PC-9 (cell line): ENCODE measurements at places on chromosomes 12 and 14. TPM values are rescaled to one million over a fixed set of nuclear protein-coding genes. Genes with fewer than 3 reads are reported as not detected.

GRCh38 chr12:108484431-108484830 is 30.6 kb upstream of the FICD start:
- no peak for DNase-seq

DNA sequence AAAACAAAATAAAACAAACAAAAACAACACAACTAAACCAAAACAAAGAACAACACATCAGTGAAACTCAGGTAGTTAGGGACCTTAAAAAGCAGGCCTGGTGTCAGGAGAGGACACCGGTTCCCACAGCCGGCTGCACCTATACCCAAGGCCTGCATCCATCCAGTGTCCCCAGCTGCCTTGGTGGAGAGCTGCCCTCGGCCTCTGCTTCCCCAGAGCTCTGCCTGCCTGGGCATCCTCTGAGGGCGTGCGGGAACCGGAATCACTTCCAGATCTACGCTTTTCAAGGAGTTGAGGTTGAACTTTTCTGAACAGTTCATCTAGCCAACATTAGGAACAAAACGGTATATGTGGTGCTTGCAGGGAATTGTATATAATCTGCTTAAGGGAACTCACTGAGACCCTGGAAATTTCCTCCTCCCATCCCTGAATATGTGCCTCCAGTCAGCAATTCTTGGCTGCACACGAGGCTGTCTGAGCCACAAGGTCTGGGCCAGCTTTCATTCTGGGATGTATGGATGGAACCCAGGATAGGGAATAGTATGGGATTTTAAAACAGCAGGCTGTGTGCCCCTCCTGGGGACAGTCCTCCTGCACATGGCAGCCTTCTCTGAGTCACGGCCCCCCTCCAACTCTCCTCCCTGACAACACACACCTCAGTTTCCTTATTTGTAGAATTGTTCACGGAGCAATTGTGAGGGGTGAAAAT is 319.0 kb upstream of the RTL1 start:
- DNase-seq, result no peak

GRCh38 chr12:62793256-62794217 is 141.4 kb downstream of the PPM1H start:
- peak; percentile 82 for DNase-seq

GRCh38 chr12:124808272-124808671 is 55.4 kb downstream of the SCARB1 start:
- DNase-seq, result no peak

DNA sequence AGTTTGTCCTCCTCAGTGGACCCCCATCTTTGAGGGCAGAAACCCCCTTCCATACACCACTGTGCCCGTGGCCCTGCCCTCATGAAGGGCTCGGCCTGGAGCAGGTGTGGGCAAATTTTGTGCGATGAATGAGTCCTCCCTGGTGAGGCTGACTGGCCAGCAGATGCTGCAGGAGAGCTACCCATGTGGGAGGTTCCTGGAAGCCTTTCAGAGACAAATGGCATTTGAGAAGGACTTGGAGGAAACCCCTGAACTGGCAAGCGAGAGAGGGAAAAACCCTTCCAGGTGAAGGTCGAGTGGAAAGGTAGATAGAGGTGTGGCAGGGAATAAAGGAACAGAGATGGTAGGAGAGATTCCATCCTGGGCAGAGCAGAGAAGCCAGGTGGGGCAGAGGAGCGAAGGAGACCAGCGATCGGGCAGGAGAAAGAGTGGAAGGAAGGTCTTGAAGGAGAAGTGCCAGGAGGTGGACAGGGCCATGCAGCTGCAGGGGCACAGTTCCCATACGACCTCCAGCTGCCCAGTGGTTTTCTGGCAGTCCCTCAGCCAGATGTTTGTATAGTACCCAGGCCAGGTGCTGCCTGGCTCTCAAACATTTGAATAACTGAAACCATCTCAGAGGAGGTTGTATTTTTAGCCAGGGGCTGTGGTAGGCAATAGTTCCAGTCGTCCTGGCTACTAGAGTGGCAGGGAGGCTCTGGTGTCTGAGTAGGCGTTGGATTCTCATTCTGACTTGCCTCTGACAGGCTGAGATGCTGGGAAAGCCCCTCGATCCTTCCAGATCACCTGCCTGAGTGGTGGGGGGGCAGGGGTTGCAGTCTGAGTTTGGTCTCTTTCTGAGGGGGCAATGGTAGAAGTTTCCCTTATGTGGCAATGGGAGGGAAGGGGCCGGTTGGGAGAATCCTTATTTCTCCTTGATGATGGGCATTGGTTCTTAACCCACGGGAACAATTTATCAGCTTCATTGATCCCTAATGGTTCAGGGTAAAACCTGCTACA is 40.1 kb downstream of the FBXL14 start:
- DNase-seq, result no peak

DNA sequence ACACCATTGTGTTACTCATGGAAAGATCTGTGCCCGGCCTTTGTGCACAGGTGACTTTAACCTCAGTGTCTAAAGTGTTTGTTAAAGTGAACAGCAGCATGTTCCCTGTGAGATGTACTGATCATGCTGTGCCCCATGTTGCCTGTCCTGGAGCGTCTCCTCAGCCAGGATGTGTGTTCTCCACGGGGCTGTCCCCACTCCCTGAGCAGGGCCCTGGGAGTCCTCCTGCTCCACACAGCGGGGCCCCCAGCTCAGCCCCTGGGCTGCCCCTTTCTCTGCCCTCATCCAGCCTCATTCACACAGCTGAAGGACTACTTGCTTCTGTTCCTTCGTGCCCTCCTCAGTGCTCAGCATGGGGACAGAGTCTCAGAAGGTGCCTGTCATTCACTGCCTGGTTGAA is 131.5 kb downstream of the SLC38A6 start:
- no peak for DNase-seq

DNA sequence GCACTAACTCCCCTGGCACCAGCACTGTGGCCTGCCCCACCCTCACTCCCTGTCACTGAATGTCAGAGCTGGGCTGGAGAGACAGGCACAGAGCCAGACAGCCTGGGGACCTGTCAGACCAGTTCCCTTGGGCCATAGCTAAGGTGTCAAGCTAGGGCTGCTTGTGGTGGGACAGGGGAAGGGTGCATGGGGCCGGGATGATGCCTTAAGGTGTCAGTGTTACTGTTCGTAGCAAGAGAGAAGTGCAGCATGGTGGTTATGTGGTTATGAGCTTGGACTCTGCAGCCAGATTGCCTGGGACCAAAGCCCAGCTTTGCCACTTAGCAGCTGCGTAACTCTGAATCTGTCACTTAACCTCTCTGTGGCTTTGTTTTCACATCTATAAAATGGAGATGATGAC is 3.8 kb downstream of the RAPGEF3 start:
- DNase-seq, result peak; percentile 81

- DNase-seq, result peak; percentile 18
Observed at GRCh38 chr12:132282950-132283771, 46.2 kb downstream of the GALNT9 start.

DNA sequence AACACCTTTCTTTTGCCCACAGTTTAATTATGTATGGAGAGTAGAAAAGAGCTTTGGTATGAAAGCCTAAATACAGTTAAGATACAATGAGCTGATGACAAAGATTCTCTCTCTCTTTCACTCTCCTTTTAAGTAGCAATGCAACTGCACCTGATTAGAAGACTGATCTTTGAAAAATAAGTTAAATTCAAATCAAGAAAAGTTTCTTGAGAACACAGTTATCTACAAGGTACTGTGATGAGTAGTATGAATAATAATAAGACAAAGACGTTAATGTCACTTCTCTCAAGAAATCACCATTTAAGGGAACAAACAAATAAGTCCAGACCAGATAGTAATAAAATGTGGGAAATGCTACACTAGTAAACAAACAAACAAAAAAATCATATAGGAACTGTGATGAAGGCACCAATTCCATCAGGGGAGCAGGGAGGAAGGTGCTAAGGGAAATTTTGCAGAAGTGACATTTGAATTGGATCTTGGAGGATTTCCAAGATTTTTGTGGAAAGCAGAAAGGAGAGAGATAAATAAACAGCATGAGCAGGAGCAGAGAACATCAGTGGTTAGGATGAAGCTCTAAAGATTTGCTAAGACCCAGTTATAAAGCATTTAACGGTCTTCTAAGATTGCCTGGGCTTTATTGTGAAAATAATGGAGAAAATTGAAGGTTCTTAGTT is 65.2 kb upstream of the STK38L start:
- DNase-seq, result no peak

DNA sequence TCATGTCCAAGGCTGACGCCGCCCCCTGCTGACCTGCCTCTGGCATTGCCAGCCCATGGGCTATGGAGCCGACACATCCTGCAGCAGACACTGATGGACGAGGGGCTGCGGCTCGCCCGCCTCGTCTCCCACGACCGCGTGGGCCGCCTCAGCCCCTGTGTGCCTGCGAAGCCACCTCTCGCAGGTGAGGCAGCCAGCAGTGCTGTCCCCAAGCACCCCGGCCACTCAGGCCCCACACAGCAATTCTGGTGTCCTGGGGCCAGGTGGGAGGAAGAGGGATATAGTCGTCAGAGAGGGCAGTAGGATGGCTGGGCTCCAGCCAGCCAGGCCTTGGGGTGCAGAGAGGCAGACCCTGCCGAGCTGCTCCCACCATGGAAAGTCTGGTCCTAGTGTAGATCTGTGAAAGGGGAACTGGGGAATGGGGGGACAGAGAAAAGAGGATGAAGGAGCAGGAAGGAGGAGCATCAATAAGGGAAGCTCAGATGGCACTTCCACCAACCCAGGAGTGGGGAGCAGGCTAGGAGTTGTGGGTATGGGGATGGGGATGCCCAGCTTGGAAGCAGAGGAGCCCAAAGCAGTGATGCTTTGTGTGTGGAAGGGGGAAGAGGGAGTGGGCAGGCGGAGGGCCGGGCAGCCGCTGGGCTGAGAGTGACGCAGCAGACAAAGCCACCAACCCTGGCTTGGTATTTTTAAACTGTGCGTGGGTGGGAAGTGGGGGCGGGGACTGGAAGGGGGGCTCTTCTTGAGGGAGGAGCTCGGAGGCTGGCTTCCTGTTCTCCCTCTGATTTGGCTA is 4.7 kb downstream of the NAB2 start:
- peak; percentile 38 for DNase-seq

GRCh38 chr12:70069221-70070105 is 173.8 kb upstream of the CNOT2 start:
- no peak for DNase-seq

DNA sequence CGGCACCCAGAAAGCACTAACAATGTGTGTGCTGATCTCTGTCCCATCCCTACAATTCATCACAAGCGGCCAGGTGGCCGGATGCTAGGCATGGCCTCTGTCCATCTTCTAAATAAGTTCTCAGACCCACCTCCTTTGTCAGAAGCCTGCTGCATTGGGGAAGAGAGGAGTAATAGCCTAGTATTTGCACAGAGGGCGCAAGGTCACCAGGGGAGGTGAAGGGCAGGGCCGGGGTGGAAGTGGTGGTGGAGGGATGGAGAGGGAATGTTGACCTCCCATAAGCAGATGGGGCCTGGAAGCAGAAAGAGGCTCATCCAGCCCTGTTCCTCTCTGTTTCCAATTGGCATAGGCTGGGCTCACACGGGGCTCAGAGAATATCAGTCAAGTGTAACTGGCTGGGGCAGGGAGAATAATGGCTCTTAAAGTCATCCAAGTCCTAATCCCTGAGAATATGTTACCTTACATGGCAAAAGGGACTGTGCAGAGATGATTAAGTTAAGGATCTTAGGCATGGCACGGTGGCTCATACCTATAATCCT is 6.9 kb downstream of the RILPL1 start:
- no peak for DNase-seq

DNA sequence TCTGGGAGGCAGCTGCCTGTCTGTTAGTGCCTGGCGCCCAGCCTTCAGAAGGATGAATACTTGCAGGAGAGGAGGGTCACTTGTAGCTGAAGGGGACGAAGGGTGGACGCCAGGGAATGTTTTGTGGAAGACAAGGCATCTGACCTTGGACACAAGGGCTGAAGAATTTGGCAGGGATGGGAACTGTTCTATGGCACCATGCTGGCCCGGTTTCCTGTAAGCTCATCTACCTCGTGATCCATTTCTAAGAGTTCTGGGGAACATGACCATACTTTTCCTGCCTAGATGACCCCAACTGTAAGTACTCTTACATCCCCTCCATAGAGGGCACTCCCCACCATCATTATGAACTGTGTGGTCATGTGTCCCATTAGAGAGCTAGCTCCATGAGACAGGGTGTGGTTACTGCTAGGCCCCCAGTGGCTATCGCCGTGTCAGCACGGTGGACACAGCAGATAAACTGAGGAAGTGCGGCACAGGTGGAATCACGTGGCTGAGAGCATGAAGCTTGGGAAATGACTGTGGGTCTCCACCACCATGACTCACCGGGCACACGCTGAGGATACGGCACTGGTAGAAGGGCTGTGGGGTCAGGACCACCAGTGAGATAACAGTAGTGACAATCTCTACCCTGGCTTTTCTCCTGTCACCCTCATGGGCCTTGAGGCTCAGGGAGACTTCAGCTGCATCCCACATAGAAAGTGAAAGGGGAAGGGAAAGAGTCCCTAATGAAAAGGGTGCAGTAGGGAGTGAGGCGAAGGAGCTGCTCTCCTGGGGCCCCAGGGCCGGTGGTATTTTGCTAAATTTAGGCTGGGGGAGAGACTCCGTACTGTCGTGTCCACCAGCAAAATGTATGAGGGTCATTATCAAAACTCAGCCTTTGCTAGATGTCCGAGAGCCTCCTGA is 252.6 kb downstream of the FOXN3 start:
- DNase-seq, result no peak

The CLEC2A gene
- not detected in 2 replicates for total RNA-seq

The SAMD15 gene
- total RNA-seq, result 4.8 and 7.8 TPM in 2 replicates

The RHOJ gene
- not detected in 2 replicates for total RNA-seq

The PLCZ1 gene
- total RNA-seq, result not detected in 2 replicates

The TEAD4 gene
- total RNA-seq, result 47.7 and 56.0 TPM in 2 replicates
